Fibroblast of gingiva (primary cell): ENCODE measurements at places on chromosomes 12 and 14.
A peak's percentile ranks its signal among the peaks of the same experiment; 100 is the strongest.

- peak; percentile 80 for DNase-seq
Measured at GRCh38 chr12:989751-990660, 1.0 kb upstream of the ERC1 start.

DNA sequence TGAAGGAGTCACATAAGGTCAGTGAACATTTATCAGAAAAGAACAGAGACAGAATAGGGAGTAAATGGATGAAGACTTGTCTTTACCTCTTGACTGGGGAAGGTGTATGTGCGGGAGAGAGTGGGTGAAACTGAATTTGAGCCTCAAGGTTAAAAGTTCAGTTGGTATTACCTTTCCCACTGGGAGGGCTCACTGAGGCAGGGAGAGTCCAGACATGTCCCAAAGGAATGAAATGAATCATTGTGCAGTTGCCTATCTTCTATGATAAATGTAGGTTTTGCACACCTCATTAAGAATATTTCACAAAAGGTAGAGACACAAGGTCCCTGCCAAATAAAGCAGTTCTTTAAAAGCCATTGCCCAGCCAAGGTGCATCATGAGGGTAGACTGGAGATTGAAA lies 105.2 kb downstream of the KCNA5 start:
- no peak for DNase-seq

GRCh38 chr12:114916124-114916523 lies 232.1 kb upstream of the TBX3 start:
- DNase-seq: peak; percentile 96

DNA sequence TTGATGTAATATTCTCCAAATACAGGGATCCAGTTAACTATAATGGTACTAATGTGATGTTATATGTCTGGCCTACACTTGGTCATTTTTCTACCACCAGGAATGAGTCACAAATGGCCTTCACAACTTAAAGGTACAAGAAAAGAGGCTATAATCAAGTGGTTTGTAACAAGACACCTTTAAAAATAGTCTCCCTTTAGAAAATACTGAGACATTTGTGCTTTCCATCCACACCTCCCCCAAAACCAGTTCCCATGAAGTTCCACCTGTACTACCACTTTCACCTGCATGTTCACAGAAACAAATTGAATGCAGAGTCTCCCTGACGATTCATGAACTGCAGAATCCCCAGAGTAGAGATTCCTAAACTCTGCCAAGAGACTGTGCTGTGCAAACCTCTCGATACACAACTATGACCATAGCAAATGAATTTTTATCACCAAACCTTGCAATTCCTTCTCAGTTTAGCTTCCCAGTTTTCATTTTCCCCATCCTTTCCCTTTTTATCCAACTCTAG lies 6.0 kb downstream of the BTG1 start:
- DNase-seq: peak; percentile 9

- DNase-seq: peak; percentile 6
Measured at GRCh38 chr12:75130811-75131210, 78.8 kb downstream of the KCNC2 start.

GRCh38 chr14:44149597-44149996 lies 357.5 kb downstream of the FSCB start:
- DNase-seq: peak; percentile 1

GRCh38 chr14:106419376-106419965 lies 893.1 kb downstream of the TMEM121 start:
- DNase-seq: no peak

DNA sequence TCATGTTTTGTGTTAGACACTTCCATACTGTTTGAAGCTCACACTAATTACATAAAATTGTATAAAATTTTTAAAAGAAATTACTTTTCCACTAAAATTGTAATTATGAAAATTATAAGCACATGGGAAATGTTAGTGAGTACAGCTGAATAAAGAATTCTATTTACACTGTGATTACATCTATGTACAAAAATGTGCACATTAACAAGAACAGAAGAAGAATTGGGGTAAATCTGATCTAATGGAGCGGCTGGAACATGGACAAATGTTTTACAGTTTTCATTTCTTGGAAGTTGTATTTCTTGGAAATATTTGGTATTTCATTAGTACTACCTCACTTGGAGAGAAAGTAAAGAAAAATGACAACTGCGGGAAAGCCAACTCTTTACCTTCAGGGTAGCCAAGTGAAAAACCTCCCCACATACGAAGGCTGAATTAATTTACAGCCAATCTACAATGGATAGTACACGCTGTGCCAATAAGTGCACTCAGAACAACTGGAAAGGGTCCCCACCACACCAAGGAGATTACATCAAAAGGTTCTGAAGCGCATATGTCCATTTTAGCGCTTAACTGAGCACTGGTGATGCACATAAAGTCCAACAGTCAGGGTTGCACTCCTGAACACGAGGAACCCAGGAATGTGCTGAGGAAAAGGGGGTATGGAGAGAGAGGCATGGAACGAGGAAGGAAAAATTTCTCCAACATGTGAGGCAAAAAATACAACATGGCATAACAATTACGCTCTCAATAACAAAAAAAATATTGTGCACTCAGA lies 17.5 kb downstream of the MED13L start:
- no peak for DNase-seq

DNA sequence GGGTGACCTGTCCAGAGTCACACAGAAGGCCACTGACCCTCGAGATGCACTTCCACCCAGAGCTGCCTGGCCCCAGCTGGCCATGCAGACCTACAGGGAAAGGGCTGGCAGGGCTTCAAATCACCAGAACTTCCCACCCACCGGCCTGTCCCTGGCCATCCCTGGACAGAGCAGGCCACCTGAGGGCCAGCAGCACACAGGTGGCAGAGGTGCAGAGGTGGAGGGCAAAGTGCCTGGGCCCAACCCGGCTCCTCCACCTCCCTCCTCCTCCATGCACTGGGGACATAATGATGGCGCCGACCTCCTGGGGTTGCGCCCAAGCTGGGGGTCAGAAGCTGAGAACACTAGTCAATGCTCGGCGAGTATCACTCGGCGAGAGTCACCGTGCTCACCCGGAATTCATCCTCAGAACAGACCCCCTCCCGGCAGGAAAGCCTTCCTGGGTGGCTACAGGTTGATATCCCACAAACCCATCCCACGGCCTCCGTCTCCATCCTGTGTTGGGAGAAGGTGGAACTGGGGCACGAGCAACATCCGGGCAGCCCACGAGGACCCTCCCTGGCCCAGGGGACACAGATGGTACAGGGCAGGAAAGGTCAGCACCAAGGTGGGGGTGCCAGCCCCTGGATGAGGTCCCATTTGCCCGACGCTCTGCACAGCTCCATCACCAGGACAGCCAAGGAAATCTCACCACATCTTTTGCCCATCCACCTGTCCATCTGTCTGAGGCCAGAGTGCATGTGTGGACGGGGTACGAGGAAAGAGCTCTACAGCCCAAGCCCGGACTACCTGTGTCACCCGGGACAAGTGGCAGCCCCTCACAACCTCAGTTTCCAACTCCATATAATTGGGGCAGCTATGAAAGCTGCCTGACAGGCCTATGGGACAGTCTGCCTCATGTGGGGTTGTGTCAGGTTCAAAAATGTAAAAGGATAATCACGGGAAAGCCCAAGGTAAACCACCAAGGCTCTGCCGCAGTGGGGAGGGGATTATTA lies 10.8 kb downstream of the BEGAIN start:
- DNase-seq: no peak

GRCh38 chr14:63426838-63427352 lies 108.2 kb upstream of the GPHB5 start:
- DNase-seq: no peak

DNA sequence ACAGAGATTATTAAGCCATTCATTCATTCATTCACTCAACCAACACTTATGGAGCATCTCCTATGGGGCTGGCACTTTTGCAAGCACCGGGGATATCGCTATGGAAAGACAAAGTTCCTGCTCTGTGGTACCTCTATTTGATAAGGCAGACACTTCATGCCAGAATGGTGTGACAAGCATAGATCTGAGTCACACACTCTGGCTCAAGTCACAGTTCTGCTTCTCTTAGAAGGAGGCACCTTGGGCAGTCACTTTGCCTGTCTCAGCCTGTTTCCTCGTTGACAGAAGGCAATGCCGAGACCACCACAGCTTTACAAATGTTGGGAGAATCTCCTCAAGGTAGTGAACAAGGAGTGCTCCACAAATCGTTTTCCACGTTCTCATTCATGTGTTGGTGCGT lies 205.2 kb downstream of the SLC41A2 start:
- DNase-seq: no peak

DNA sequence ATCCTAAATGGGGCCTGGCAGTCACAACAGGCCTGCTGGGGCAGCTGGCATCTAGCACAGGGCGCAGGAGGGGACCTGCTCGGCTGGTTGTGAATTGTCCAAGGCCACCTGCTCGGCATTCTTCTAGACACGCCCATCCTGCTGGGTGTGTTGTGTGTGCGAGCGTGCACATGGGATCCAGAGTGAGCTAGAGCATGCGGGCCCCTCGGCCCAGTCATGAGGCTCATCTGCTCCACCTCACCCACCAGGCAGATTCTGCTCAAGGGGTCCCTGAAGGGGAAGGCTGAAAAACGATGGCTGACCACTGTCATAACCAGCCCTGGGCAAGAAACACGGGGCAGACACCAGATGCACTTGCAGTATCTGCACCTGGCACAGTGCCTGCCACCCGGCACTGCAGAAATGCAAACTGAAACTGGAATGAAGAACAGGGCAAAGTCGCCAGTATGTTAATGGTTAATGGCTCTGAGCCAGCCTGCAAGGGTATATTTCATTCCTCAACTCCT lies 31.8 kb downstream of the MAX start:
- DNase-seq: no peak

DNA sequence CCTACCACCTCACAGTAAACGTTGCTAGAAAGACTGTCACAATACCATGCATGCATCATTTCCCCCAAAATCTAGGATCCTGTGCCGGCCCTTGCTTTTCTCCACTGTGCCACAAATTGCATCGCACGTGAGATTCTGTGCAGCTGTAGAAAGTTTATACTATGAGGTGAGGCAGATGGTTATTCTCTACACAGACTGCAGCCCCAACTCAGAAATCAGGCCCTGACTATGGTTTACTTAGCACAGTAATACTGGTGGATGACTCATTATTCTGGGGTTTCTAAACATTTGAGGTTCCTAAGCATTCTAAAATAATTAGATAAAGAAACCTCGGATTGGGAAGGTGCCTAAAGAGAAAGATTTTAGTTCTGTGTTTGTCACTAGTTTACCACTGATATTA lies 163.8 kb upstream of the CCDC198 start:
- DNase-seq: no peak

DNA sequence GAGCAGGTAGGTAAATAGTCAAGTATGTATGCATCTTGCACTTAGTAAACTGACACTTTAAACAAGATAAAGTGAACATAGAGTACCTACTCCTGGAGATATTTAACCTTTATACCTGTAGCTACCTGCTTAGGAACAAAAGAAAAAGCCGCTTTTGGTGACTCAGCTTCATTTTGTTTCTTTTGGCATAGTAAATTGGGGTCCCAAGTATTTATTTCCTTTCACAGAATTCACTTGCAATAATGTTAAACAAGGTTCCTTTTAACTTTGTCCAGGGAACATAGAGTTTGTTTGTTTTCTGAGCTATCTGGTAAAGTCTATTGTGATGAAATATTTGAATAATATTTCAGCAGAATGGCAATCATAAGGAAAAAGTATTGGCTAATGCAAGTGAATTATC lies 20.0 kb downstream of the SLCO1B3 start:
- DNase-seq: no peak

- no peak for DNase-seq
Measured at GRCh38 chr12:84954415-84954814, 41.8 kb upstream of the SLC6A15 start.

DNA sequence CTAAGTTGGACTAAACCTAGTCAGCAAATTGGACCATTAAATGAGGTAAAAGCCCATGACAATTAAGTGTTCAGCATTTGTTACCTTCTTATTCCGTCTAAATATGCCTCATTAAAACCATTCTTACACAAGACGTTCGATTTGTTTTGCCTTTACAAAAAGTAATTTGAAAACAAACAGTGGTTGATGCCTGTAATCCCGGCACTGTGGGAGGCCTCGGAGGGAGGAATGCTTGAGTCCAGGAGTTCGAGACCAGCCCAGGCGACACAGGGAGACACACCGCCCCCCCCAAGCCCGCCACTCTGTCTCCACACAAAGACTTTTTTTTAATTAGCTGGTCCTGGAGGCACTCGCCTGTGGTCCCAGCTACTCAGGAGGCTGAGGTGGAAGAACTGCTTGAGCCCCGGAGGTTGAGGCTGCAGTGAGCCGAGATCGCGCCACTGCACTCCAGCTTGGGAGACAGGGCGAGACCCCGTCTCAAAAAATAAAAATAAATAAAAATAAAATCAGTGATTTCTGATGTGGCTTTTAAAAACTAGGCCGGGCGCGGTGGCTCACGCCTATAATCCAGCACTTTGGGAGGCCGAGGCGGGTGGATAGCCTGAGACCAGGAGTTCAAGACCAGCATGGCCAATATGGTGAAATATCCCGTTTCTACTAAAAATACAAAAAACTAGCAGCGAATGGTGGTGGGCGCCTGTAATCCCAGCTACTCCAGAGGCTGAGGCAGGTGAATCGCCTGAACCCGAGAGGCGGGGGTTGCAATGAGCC lies 856 bp upstream of the EIF4B start:
- DNase-seq: no peak

DNA sequence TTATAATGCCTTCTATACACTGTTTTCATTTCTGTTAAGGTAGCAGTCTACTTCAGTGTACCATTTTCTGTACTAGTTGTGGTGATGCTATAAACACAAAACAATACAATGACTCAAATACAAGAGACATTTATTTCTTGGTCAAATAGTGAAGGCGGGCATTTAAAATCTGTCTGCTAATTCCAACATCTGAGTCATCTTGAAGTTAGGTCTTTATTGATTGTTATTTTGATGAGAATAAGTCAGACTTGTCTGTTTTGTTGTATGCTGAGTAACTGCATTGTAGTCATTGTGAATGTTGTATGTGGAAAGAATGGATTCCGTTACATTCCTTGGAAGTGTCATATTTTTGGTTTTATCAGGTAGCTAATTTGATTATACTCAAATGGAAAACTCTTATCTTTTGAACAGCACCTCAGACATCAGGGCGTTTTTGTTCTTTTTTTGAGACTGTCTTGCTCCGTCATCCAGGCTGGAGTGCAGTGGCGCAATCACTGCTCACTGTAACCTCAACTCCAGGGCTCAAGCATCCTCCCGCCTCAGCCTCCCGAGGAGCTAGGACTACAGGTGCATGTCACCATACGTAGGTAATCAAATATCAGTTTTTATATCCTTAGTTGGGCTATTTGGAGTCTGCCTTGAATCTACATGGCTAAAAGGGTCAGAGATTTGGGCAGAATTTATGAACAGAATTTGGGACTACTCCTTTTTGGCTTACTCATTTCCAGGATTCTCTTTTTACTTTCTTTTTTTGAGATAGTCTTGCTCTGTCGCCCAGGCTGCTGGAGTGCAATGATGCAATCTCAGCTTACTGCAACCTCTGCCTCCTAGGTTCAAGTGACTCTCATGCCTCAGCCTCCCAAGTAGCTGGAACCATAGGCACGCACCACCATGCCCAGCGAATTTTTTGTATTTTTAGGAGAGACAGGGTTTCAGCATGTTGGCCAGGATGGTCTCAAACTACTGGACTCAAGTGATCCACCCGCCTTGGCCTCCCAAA lies 56.8 kb downstream of the PAPLN start:
- DNase-seq: no peak

- DNase-seq: no peak
Measured at GRCh38 chr12:114168061-114168460, 201.9 kb upstream of the RBM19 start.

- no peak for DNase-seq
Measured at GRCh38 chr14:69637503-69638031, 26.2 kb downstream of the SUSD6 start.

- DNase-seq: no peak
Measured at GRCh38 chr14:105466531-105467248, 7.9 kb upstream of the CRIP2 start.

- DNase-seq: no peak
Measured at GRCh38 chr12:67988601-67989021, 636 bp upstream of the IFNG-AS1 start.

GRCh38 chr14:68124979-68125731 lies 305.6 kb downstream of the RAD51B start:
- peak; percentile 75 for DNase-seq
